ENCODE measurements at places on chromosomes 11 and 22.

GRCh38 chr11:446891-447290, 3.2 kb upstream of the PTDSS2 start:
- no peak for DNase-seq

DNA sequence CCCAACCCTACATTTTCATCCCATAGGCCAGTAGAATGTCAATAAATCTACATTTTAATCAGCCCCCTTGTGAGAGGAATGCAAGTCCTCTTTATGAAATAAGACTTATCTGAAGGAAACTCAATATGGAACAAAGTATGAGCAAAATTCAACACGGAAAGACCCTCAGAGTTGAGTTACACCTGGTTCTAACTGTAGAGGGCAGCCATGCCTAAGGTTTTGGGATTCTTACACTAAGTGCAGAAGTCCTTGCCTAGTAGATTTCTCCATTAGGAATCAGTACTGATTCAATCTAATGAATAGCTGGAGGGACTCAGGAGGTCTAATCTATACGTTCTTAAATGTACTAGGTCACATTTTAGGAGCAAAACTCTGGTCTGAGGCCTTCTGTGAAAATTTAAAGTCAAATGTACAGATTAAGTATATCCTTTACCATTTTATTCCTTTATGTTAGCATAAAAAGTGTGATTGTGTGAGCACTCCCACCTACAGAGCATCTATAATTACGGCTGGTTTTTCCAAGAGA, 904.5 kb downstream of the DLG2 start:
- no peak for DNase-seq

DNA sequence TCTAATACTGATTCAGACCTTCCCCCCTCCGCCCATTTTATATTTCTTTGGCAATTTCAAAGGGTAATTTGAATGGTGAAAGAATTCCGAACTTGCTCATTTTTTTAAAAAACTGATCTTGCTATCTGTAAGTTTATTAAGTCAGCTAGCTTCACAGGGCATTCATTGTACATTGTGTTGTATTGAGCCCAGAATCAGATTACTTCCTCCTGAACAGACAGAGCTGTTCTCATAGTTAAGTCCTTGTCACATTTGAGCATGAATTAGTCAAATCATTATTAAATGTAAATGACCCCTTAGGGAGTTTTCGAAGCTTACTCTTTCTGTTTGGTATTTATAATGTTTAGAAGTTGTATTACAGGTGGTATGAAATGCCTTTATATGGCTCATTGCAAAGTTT, 34.4 kb downstream of the CYP2R1 start:
- DNase-seq, result no peak

- no peak for DNase-seq
Measured at GRCh38 chr11:2302896-2303626, 1.2 kb downstream of the TSPAN32 start.

- DNase-seq, result no peak
Measured at GRCh38 chr11:59575505-59575904, 40.1 kb downstream of the OSBP start.

DNA sequence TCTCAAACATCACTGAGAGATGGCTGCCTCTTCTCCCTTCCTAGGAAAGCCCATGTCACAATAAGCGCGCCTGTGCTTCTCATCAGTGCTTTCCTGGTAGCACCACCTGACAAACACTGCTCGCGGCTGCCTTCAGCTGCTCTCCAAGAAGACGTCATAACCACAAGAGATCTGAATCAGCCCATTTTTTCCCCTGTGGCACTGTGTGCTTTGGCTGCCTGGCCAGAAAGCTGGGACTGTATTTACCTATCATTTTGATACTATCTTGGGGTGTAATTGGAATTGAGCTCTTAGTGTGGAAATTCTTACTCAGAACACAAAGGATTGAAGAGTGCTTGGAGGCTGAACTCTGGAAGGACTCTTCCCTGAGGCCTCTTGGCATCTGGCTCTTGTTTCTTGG, 50.3 kb upstream of the EHF start:
- no peak for DNase-seq

DNA sequence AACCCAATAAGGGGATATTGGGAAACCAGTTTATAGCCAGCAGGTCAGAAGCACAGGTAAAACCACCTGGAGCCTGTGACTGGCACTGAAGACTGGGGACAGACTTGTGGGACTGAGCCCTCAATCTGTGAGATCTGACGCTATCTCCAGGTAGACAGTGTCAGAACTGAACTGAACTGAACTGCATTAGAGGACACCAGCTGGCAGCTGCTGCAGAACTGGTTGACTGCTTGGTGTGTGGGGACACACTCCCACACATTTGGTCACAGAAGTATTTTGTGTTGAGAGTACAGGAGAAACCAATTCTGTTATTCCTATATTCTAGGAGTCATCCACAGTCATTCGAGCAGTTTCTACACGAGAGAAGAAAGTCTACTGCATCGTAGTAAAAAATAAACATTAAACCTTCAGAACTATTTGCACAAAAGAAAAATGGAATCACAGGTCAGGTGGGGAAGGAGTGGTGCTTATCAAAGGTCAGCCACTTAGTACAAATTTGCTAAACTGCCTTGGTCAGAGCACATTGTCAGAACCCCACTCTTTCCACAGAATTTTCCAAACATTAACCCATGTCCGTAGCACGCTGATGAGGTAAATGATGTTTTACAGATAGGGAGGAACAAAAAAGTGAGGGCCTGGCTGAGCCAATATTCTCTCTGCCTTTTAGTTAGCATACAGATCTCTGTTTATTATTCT, 77.2 kb downstream of the SIK3 start:
- DNase-seq, result no peak

DNA sequence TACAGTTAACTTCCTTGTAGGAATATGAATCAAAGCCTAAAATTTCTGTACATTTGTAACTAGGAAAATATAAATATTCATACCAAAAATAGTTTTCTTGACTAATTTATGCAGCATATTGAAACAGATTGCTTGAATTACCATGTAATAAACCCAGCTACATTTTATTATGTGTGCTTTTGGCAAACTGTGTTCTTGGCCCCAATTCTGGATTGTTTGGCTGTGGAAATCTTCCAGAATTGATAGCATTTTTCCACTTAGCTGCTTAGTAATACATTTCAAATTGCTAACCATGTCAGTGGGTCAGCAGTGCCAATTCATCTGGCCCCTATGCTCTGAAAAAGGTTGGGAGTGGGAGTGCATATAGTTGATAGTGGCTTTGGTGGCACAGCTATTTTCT, 32.3 kb downstream of the PDHX start:
- no peak for DNase-seq

DNA sequence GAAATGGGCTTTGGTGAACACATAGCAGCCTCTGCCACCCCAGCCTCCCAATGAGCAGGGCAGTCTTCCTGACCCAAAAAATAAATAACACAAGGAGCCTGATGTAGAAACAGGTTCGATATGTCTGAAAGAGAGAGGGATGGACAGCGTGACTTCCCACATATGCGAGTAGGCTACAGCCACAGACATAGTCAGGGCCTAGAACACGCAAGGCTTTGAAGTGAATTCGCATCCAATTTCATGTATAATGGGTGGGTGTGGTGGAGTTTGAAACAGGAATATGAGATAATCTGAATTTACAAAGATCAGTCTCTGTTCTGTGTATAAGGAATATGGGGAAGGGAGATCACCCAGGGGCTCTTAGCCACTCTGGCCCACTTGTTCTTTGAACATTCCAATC, 74.4 kb downstream of the DBX1 start:
- no peak for DNase-seq

Data from activated T-helper 1 cell treated with anti-CD3 and anti-CD28 coated beads, Interleukin-12 subunit alpha, Interleukin-12 subunit beta, Interleukin-2, Interleukin-4 antibody, amounts not matched to agents 30 ng/mL and 10 ng/mL and 1 ng/mL, durations not matched to agents 14 hours and 24 hours and 36 hours (primary cell).